Stimulated activated CD8-positive, alpha-beta memory T cell treated with anti-CD3 and anti-CD28 coated beads, Interleukin-4, amount 100 ng/mL, for 1 hour (primary cell): ENCODE measurements at places on chromosomes 12 and 14.

GRCh38 chr12:6894321-6894720 is 10.3 kb upstream of the LRRC23 start:
- no peak for DNase-seq

- DNase-seq = no peak
Observed at GRCh38 chr14:97791906-97792305, 994.7 kb downstream of the VRK1 start.

DNA sequence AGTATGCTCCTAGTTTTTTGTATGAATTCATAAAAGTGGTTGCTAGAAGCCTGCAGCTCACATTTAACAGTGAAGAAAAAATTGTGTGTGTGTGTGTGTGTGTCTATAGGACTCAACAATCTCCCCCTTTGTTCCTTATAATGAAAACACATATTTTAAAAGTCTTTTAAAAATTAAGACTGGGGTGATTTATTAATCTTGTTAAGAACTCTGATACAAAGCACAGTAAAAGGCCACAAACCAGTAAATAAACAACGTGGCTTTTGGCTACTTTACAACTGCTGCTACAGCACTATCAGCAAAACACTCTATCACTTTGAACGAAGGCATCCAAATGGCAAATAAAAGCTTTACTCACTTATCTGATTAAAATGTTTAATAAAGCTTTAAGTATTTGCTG is 594 bp upstream of the VCPKMT start:
- DNase-seq = no peak

DNA sequence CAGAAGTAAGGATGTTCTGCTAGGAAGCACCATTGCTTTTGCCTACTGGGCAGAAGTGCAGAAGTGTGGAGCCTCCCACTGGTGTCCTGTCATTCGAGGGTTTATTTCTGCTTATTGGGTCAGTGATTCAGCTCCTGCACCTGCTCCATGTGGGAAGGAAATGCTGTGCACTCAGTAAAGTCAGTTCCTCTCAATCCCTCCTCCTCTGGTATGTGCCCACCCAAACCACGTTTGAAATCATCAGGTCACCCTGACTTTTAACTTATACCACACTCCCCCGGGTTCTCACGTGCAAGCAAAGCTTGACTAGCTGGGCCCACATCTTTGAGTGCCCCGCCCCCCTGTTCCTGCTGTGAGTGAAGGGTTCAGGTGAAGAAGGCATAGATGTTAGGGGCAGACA is 223.7 kb downstream of the CHST11 start:
- DNase-seq = no peak

DNA sequence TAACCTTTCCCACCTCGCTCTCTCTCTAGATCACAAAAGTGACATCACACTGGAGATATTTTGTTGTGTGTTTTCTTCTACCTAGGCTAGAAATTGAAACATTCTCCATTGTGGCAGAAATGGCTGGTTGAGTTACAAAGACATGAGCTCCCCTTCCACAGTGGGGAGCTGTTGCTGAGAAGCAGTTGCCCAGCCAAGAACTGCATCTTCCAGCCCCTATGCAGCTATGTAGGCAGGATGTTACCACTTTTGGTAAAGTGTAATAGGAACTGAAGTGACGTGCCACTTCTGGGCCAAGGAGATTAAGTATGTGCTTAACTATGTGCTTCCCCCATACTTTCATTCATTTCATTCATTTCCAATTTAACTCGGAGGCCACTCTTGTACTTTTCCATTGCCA is 138.7 kb upstream of the E2F7 start:
- DNase-seq = no peak

- no peak for DNase-seq
Observed at GRCh38 chr12:128606051-128606450, 217.7 kb downstream of the SLC15A4 start.

DNA sequence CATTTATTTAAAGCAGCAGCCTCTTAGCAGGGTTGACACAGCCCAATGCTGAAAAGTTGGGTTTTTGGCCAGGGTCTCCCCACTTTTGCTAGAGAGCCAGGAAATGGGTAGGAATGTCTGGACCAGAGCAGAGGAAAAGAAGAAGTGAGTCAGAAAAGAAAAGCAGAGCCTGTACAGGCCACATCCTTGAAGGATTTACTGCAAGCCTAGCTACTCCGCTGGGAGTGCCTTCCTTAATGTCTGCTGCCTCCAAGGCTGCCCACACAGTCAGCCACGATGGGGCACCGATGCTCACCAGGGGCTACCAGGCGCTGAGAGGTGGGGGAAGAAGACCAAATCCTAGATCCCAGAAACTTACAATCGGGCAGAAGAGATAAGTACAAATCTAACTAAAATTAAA is 139.2 kb downstream of the C12orf75 start:
- no peak for DNase-seq

- no peak for DNase-seq
Observed at GRCh38 chr12:127253797-127254327, 1013.1 kb upstream of the TMEM132C start.
